ENCODE measurements at places on chromosomes 16 and 17.
A peak's percentile ranks its signal among the peaks of the same experiment; 100 is the strongest.

DNA sequence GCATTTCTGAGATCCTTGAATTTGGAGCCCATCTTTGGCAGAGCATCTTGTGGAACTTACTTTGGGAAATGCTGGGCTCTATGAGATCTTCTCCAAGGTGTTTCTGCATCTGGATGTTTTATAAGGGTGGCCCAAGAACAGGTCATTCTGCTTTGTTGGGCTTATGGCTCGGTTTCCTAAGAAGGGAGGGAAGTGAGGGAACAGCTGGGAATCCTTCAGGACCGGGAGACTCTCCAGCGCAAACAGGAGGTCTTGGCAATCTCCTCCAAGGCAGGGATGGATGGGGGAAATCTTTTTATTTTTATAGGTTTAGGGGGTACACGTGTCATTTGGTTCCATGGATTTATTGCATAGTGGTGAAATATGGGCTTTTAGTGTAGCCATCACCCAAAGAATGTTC, 54.7 kb downstream of the IRX3 start:
- no peak for DNase-seq

DNA sequence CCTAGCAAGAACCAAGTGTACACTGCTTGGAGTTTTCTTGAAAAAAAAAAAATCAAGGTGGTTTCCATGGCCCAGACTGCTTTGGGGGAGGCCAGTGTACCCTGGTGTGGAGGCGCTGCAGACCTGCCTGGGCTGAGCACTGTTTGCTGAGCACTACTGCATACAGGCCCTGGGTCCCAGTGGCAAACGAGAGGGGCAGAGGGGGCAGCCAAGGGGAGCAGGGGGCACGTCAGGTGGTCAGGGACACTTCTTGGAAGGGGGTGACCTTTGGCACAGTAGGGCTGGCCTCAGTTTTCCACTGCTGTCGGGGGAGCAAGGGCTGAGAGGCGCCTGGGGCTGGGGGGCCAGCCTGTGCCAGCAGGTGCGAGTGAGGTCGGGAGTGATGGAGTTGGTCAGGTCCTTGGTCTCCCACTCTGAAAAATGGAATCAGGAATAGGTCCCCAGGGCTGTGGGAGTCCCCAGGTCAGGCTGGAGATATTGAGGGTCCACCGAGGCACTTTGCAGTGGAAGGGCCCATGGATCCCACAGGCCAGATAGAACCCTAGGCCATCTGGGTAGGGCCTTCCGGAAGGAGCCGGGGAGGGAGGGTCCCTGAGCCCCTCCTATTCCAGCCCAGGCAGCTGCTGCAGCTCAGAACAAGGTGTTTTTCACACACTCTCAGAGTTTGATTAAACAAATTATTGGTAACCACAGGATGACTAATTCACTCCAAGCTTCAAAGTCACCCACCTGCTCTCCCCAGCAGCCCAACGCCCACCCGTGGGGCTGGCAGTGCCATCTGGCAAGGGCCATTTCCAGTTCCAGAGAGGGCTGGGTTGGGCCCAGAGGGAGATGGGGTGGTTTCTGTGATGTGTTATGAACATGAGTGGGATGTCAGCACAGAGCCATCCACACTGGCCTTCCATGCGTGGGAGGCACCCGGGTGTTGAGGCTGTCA, 3.5 kb downstream of the ZFPM1 start:
- no peak for DNase-seq

GRCh38 chr16:84720177-84720579, 20.4 kb downstream of the USP10 start:
- DNase-seq: no peak

DNA sequence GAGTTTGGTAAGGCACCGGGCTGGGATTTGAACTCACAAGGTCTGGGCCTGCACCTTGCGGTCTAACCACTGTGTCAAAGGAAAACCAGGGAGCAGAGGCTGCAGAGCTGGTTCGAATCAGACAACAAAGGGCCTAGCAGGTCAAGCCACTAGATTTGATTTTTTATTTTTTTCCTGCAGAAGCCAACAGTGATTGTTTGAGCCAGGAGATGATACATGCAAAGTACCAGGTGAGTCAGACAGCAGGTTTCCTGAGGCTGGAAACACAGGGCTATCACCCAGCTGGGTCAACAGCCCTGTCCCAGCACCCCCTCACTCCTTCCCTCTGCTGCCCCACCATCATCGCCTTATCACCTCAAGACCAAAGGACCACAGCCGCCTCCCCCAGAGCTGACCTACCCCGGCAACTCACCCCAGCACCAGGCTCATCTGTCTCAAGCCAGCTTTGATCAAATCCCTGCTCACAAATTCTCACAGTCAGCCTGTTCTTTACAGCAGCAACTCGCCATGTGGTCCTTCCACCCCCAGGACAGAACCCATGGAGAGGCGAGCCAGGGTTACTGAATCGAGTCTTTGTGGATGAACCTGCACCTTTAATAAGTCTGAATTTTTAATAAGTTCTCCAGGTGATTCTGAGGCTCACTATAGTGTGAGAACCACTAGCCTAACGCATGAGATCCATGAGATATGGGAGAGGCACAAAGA, 13.0 kb upstream of the KRT19 start:
- no peak for DNase-seq

DNA sequence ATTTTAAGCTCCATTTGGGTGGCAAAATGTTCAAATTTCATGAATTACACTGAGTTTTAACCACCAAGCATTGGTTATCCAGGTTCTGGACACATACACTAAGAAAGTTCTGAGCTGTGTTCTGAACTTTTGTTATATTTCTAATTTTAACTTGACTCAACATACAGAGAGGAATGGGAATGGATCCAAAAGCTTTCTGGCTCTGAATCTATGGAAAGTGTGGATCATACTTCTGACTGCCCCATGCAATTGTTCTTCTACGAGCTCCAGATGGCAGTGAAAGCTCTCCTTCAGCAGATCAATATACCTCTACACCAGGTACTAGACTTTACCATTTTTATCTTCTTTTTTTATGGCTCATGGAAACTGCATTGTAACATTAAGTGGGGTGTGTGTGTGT, 113.0 kb upstream of the NOG start:
- peak; percentile 30 for DNase-seq

DNA sequence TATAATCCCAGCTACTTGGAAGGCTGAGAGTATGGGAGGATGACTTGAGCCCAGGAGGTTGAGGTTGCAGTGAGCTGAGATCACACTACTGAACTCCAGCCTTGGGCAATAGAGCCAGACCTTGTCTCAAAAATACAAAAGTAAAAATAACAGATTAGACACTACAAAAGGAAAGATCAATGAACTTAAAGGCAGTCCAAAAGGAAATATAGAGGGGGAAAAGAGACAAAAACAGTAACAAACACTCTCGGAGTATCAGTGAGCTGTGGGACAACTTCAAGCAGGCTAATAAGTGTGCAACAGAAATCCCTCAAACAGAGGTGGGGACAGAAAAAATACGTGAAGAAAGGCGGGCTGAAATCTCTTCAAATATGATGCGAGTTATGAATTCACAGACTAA, 58.8 kb downstream of the CPPED1 start:
- no peak for DNase-seq

GRCh38 chr17:49944273-49944870, 24.6 kb upstream of the DLX4 start:
- DNase-seq: no peak

- peak; percentile 87 for DNase-seq
These were observed at the start of gene EDC4 for GRCh38 chr16:67872631-67873434. TSS of gene EDC4 (plus strand) at chr16:67873052. CDS start at chr16:67873262, 210 bp downstream.

- DNase-seq: no peak
These were observed 137.9 kb upstream of the IRX5 start for GRCh38 chr16:54792811-54793210.

- no peak for DNase-seq
These were observed 237.0 kb downstream of the SEC14L1 start for GRCh38 chr17:77377710-77378235.

DNA sequence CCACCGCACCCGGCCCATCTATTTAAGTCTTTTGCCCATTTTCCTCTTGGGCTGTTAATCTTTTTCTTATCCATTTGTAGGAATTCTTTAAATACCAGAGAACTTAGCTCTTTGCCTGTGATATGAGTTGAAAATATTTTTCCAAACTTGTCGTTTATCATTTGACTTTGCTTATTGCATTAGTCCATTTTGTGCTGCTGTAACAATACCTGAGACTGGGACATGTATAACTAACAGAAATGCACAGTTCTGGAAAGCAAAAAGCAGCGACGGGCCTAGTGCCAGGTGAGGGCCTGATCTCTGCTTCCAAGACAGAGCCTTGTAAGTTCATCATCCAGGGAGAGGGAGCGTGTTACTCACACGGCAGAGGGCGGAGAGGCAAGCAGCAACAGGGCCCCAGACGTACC, 25.6 kb upstream of the BHLHA9 start:
- DNase-seq: peak; percentile 66

- DNase-seq: no peak
These were observed 468.0 kb downstream of the HS3ST3B1 start for GRCh38 chr17:14768923-14769322.
